Right cardiac atrium (tissue), 5 donors: ENCODE measurements at places on chromosomes 4 and X. TPM values are rescaled to one million over a fixed set of nuclear protein-coding genes. Genes with fewer than 3 reads are reported as not detected.

Gene HSD17B13
- total RNA-seq, result 0.11 TPM

Gene RIPPLY1
- not detected for total RNA-seq

Gene PTTG2
- total RNA-seq, result 0.65 TPM

Gene APLN
- 4.0 TPM for total RNA-seq

Gene HEPH
- total RNA-seq, result 55.8 TPM

Gene LINC00632
- total RNA-seq, result 305 TPM
